ENCODE measurements at places on chromosomes 7 and 10.

DNA sequence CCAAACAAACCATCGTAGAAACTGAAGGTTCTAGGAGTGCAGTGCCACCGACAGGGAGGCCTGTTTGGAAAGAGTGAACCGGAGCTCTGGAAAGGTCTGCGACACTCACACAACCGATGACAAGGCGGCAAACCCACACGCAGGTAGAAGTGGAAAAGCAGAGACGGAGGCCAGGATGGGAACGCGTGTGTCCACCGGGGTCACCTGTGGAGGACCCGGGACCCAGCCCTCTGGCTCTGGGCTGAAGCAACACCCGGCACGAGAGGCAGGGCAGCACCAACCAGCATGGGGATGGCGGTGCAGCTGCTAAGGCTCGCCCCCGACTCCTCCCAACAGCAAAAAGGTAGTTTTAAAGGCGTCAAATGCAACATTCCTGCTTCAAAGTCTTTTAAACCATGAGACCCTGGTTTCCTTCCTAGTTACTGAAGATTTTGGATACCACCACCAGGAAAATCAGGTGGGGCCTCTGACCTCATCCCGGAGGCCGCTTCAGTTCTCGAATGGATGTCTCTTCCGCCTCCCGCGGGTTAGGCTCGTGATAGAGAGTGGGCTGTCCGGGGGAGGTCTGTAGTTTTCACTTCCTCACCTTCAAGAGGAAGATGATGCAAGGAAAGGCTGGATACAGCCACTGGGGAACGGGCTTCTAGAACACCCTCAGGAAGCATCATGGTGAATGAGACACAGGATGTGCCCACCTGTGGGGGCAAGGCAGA is 115.5 kb downstream of the SMURF1 start:
- DNase-seq: no peak

DNA sequence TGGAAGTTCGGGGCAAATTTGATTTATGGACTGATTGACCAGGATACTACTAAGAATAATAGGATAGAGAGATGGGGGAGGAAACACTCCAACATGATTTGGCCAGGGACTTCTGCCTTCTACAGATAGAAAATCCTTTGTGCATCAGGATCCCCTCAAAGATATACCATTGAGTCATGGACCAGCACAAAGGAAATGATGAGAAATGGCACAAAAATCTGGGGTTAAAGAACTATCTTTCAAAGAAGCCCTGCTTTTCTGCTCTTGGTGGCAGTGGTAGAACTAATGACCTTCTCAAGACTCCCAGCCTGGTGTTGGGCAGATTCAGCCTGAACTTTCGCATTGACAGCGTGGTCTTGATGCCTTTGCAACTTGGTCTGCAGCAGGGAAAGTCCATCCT is 27.6 kb upstream of the LAMB1 start:
- no peak for DNase-seq

GRCh38 chr10:22765660-22766547 is 51.5 kb upstream of the PIP4K2A start:
- DNase-seq: no peak

DNA sequence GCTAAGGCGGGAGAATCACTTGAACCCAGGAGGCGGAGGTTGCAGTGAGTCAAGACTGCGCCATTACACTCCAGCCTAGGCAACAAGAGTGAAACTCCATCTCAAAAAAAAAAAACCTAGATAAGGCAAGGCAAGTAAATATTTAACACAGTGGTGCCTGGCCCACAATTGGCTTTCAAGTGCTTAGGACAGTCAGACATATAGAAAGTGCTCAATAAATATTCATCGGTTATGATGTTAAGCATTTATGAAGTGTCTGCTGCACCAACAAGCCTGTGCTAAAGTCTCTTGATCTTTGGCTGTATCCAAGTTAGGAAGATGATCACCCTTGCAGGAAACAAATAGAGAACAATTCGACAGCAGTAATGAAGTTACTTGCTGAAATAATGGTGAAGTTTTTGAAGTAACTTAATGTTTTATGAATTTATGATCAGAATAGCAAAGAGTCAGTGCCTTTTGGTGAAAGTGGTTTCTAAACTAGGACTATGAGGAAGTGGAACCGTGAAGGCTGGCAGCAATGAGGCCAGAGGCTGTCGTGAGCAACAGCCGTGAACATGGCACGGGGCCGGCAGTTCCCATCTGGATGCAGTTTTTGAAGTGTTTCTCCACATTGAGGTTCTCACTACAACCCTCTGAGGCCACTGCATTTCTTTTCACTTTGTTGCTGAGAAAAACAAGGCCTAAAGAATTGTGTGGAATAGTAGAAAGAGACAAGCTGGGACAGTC is 48.1 kb upstream of the GATA3 start:
- DNase-seq: no peak

DNA sequence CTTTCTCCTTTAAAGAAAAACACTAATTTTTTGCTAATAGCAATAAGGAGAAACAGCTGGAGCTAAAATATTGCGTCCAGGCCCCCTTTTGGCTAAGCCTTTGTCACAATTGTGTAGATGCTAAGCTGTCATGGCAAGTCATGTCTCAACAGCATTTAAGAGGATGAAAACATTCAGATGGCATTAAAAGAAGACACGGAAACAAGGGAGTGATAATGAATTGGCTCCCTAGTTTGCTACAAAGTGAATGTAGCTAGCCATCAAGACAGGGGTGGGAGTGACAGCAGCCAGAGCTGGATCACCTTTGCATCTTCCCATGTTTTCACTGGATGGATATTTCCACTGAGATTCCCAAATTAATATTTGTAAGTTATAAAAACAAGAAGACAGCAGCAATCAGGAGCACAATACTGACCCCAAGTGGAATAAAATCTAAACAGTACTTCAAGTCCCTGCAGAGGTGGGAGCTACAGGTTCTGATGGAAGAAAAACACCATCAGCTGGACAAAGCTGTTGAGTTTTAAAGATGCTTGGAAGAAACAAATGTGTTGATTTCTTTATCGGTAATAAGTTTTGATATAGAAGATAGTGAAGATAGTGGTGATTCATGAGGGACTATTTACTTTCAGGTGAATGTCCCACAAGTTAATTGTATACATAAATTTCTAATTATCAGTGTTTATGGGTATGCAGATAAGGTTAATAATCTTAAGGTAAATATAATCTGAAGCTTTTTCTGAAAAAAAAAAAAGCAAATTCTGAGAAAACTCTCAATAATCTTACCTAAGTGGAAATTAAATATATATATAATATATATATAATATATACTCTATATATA is 129.4 kb downstream of the SLC16A9 start:
- DNase-seq: no peak

- DNase-seq: no peak
These were observed 95.5 kb downstream of the PPP1R17 start for GRCh38 chr7:31782411-31782991.

DNA sequence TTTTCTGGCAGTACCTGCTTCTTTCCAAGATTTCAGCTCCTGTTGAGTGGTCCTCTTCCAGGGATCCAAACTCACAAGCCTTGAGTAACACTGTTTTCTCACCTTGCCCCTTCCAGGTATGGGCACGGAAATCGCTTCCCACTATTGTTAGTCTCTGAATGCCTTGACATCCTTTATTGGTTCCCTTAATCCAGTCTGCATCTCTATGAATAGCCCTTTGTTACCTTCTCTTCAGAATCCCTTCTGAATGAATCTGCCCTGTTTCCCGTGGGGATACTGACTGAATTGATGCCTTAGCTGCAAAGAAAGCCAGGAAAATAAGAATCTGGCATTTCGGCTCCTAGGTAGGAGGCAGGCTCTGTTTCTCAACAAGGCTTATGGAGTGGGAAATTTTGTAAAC is 467.7 kb downstream of the PLXNA4 start:
- no peak for DNase-seq

GRCh38 chr10:16904639-16905061 is 87.4 kb upstream of the RSU1 start:
- DNase-seq: no peak

DNA sequence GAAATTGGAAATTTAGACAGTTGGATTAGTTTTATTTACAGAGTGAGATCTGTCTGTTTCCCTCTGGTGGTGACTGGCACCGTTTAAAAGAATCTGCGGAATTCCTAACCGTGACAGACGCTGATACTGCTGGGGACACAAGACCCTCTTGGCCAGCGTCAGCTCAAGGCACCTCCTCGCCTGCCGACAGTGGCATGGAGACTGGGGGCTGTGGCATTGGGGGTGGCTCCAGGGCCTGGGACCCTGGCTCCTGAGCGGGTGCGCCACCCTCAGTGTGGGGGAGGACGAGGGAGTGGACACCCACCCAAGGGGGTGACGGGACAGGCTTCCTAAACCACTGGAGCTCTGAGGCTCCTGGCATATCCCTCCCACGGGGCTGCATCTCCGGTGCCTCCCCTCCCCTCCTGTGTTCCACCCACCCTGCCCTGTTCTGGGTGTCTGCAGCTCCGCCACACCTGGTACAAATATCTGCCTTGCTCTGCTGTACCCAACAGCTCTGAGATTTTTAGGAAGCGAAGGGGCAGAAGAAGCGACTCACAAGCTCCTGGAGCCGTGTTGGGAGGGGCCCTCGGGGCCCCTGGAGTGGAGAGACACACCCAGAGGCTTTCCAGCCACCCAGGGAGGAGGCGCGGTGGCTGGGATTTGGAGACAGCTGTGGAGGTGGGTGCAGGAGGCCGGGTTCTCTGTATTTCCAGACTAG is 178.7 kb downstream of the DNAJB6 start:
- no peak for DNase-seq

- DNase-seq: no peak
These were observed 13.8 kb downstream of the VIPR2 start for GRCh38 chr7:159130820-159131219.

GRCh38 chr7:69962186-69963065 is 364.2 kb downstream of the AUTS2 start:
- no peak for DNase-seq

GRCh38 chr7:27102581-27103442 is at the start of gene HOXA2:
TSS of gene HOXA2 (minus strand) at chr7:27102683. CDS start at chr7:27102500, 183 bp downstream.
- no peak for DNase-seq

- DNase-seq: no peak
These were observed 2.2 kb downstream of the GTF2IRD1 start for GRCh38 chr7:74455928-74456327.

DNA sequence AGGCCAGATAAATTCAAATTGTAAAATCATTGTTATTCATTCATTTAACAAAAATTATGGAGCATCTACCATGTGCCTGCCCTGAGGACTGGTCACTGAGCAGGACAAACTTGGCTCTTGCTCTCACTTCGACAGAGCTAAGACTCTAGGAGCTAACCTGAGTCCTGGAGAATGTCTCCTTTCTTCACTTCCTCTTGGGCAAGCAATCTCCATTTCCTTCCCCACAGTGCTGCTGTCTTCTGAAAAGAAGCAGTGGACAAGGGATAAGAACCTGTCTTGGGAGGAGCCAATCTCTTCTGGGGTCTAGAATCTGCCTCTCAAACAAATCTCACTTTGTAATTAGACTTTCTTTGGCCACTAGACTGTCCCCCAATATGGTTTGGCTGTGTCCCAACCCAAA is 76.2 kb upstream of the PLXNA4 start:
- no peak for DNase-seq

GRCh38 chr10:129711291-129711690 is 244.2 kb downstream of the MGMT start:
- DNase-seq: no peak
